NCI-H524 treated with DMSO at 0.1 percent for 48 hours (cell line): ENCODE measurements at places on chromosomes 5 and 9.

DNA sequence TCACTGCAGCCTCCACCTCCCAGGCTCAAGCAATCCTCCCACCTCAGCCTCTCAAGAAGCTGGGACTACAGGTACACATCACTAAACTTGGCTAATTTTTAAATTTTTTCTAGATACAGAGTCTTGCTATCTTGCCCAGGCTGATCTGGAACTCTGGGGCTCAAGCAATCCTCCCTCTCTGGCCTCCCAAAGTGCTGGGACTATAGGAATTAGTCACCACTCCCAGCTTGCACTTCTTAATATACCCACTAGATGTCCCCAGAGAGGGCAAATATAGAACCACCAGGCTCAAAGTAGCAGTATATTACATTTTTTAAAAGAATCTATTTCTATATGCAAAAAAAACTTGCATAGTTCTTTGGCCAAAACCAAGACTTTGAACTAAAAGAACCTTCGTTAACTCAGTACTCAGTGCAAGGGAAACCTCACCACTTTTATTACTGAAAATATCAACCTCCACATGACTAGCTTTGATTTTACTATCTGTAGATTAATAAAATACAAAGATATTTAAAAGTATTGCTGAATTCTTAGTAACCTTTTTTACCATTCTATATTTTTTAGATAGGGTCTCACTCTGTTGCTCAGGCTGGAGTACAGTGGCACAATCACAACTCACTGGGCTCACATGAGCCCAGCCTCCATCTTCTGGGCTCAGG lies 25.8 kb upstream of the HSD17B3 start:
- DNase-seq = no peak

- no peak for DNase-seq
These were observed 52.4 kb upstream of the LIFR start for GRCh38 chr5:38608874-38609273.

DNA sequence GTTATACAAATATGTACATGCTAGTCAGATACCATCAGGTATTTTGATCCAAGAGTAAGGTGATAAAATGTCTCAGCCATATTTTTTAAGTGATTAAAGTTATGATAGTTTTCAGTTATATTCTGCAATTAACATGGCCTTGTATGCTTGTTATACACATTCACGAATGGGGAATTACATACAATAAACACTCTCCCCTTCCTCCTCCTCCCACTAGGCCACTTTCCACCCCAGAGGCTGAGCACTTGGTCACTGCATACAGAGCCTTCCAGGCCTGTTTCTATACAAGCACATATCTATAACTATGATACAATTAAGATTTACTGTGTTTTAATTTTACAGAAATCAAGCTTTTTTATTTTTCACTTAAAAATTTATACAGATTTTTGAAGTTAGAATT lies 104.7 kb upstream of the PIK3R1 start:
- no peak for DNase-seq

DNA sequence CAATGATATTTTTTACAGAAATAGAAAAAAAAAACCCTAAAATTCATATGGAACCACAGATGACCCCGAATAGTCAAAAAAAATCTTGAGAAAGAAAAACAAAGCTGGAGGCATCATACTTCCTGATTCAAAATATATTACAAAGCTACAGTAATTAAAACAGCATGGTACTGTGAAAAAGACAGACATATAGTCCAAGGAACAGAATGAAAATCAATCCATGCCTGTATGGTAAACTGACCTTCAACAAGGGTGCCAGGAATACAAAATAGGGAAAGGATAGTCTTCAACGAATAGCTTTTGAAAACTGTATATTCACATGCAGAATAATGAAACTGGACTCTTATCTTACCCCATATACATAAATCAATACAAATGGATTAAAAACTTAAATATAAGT lies 307.5 kb downstream of the MCTP1 start:
- no peak for DNase-seq

DNA sequence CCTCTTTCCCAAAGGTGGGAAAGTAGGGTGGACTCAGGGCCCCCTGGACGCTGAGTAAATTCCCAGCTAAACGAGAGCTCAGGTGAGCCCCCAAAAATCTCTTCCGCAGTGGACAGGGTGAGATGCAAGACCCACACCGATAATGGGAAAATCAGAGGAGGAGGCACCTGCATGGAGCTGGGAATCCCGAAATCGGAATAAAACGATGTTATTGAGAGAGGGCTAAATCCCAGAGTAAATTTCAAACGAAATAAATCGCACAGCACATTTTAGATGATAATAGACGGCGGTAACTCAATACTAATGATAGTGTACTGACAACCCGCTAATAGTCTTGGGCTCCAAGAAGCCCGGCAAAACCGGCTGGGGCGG lies 3.0 kb upstream of the BARHL1 start:
- no peak for DNase-seq

DNA sequence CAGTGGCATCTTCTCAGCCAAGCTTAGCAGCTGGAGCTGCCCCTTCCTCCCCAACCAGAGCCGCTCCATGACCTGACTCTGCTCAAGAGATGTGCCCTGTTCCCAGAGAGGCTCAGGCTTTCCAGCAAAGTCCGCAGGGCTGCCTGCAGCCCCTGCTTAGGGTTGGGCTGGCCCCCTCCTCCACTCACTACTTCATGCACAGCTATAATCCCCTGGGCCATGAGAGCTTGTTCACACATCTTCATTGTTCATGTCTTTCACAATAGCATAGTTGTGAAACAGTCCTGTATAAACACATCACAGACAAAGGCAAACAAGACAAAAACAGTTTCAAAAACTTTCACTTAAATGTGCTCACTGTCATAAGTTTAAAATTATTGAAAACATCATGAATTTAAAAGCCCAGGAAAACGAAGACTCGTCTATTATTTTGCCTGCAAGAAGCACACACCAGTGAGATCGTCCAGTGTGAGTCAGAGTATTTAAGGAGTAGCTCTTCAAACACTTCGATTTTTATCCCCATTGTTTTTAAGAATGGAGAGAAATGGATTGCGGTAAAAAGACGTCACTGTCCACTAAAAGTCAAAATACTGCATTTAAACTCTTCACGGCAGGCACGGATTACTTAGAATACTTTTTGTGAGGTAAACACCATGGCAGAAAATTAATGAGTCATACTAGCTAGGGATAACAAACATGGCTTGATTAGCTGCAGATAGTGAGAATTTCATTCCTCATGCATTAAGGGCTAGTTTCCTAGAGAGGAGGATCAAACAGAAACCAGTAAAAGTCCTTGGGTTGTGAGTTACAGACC lies 40.7 kb upstream of the S1PR3 start:
- DNase-seq = no peak

- DNase-seq = no peak
These were observed 9.2 kb downstream of the LHX2 start for GRCh38 chr9:124020520-124021384.

- DNase-seq = no peak
These were observed 322.4 kb downstream of the LRRC70 start for GRCh38 chr5:62900976-62901375.

DNA sequence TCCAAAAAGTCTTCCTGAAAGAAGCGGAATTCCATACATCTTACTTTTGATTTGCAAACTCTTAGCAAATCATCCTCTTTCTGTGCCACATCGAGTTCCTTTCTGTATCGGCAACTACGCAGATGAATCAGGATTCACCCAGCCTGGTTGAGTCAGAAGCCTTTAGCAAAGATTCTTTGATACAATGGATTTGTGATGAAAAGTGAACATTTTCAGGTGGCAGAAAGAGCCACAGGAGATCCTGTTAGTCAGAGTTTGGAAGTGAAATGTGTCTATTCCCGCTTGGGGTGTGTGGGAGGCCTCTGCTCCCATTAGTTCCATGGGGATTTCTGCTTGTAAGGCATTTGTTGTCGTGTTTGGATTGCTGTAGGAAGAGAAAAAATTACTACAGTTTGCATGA lies 351.8 kb upstream of the WWC1 start:
- no peak for DNase-seq

DNA sequence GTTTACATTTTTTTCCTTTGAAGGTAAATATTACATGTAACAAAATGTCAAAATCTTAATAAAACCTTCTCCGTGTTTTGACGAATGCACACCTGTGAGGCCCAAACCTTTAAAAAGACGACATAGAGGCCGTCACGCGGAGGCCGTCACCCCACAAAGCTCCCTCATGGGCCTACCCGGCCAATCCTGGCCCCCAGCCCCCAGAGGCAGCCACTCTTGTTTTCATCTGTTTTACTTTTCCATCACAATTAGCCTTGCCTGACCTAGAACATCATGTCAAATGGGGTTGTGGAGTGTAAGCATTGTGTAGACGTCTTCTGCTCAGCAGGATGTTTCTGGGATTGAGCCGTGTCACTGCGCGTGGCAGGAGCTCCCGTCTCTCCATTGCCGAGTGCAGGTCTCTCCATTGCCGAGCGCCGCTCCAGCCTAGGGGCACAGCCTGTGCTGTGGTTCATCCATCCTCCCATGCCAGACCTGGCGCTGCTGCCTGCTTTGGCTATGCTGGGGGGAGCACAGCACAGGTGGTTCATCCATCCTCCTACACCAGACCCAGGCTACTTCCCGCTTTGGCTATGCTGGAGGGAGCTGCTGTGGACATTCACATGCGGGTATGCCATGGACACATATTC lies 52.2 kb upstream of the IRX4 start:
- DNase-seq = no peak

DNA sequence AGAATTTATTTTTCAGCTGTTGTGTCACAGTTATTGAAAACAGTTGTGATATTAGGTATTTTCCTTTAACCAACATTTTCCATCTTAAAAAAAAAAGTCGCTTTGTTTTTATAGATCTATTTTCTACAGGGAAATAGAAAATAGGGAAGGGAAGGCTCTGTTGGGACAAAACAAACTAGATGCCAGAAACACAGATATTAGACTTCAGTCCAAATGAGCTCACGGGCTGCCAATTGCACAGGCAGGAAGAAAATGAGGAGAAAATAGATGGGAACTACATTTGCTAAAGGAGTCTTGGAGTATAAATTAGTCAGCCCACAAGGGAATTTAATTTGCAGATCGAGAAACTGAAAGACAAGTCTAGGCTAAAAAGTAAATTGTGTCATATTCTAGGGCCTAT lies 21.4 kb upstream of the ISOC1 start:
- no peak for DNase-seq

- DNase-seq = peak; percentile 76
These were observed 83.0 kb upstream of the FREM1 start for GRCh38 chr9:14993061-14993800.

GRCh38 chr5:23260621-23261020 lies 246.8 kb upstream of the PRDM9 start:
- DNase-seq = no peak
